GM20000 (cell line): ENCODE measurements at places on chromosomes 4 and X.

DNA sequence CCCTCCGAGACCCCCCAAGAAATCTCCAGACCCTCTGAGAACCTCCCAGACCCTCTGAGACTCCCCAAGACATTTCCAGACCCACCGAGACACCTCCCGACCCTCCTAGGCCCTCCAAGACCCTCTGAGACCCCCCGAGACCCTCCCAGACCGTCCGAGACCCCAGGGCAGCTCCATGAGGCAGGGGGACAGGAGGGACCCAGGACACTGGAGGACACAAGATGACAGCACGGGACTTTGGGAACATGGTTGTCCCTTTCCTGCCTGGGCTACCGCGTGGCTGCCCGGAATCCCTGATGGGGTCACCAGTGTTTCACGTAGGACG lies 10.3 kb downstream of the CTBP1 start:
- DNase-seq: no peak

DNA sequence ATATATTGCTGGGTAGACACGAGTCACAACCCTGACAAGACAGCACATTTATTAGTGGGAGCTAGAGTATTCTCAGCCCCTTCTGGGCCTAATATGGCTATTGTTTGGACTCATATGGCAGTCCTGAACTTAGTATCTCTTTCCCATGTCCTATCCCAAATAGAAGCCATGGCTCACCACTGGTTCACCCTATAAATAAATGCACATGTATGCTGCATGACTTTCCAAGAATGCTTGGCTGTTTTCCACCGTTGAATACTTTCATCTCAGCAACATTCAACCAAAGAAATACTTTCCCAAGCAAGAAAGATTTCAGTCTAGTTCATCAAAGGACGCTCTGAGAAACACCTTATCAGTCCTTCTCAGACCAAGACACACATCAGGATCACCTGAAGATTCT lies 36.7 kb downstream of the SMPX start:
- DNase-seq: no peak

DNA sequence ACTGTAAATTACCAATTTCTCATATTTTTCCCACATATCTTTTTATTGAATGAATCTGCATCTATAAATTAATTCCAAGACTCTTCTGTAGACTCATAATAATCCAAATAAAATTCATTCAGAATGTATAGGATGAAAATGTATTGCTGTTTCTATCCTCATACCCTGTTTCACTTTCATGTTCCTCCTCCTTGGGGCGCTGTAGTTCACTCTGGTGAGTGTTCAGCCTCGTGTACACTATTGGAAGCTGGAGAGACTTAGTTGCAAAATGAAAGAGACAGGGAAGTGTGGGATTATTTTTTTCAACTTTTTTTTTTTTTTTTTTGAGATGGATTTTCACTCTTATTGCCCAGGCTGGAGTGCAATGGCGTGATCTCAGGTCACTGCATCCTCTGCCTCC lies 296.1 kb downstream of the TLL1 start:
- DNase-seq: peak; percentile 4

DNA sequence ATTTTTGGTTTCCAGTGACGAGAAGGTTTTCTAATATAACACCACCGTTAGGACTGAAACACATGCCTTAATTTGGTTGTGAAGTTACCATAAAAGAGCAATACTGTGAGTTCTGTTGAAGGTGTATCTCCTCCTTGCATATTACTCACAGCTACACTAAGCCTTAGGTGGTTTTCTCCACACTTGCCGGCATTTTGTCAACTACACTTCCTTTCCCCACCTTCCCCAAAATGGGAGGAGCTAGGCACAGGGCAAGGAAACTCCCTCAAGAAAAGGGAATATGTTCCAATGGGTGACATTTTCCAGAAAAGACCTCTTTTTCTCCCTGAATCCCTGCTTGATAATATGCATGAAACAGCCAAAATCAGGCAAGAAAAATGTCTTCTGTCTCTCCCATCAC lies 44.8 kb downstream of the RELL1 start:
- DNase-seq: no peak

DNA sequence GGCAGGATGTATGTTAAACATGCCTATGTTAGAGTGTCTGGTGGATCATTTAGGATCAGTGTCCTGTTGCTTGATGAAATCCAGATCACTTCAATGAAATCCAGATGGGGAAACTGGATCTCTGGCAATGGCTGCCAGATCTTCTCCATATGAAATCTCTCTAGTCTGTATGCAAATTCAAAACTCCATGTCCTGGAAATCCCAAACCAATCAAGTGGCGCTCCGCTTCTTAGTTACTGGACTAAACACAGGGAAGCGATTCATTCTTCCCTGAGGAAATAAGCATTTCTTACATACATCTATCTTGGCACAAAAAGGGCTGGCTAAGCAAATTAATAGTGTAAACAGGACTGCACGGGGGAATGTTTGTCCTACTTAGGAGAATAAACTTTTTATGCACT lies 94.9 kb downstream of the HDAC8 start:
- no peak for DNase-seq

- no peak for DNase-seq
These were observed 1626.4 kb downstream of the C4orf33 start for GRCh38 chr4:130722361-130722760.

GRCh38 chr4:6917461-6918271 lies 8.0 kb downstream of the TBC1D14 start:
- peak; percentile 70 for DNase-seq

- DNase-seq: no peak
These were observed 14.3 kb downstream of the ZAR1 start for GRCh38 chr4:48504352-48504751.

DNA sequence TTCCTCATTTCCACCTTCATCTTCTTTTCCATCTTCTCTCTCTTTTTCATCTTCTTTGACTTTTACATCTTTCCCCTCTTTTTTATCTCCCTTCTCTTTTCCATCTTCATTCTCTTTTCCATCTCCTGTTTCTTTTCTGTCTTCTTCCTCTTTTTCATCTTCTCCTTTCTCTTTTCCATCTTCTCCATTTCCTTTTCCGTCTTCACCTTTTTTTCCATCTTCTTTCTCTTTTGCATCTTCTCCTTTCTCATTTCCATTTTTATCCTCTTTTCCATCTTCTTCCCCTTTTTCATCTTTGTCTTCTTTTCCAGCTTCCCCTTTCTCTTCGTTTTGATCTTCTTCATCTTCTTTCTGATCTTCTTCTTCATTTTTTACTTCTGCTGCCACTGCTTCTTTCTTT lies 87.0 kb downstream of the HMGN5 start:
- DNase-seq: no peak

GRCh38 chrX:45435481-45435880 lies 234.8 kb upstream of the DIPK2B start:
- no peak for DNase-seq

GRCh38 chr4:101067383-101067782 lies 279.9 kb downstream of the PPP3CA start:
- no peak for DNase-seq

DNA sequence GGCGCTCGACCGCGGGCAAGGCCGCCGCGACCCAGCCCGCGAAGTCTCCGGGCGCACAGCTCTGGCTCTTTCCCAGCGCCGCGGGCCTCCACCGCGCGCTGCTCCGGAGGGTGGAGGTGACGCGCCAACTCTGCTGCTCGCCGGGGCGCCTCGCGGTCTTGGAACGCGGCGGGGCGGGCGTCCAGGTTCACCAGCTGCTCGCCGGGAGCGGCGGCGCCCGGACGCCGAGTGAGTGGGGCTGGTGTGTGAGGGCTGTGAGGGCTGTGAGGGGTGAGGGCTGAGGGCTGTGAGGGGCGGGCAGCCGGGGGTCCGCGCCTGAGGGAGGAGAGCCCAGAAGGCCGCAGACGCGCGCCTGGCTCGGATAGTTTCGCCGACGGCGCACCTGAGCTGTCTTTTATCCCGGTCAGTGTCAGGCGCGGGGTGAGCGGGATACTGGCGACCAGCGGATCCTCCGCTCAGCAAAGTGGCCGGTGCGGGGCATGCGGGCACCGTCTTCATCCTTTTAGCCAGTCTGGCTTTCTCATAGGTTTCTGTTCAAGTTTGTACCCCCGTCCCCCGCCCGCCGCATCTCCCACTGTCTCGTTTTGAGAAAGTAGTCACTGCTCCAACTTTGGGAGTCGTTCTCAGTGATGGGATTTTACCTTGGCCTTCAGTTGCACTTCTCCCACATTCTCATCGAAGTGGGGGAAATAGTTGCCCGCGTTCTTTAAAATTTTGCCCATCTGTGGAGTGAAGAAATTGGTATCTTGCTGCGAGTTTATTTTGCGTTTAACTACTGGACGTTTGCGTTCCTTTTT lies 586 bp downstream of the HERC5 start:
- DNase-seq: no peak

DNA sequence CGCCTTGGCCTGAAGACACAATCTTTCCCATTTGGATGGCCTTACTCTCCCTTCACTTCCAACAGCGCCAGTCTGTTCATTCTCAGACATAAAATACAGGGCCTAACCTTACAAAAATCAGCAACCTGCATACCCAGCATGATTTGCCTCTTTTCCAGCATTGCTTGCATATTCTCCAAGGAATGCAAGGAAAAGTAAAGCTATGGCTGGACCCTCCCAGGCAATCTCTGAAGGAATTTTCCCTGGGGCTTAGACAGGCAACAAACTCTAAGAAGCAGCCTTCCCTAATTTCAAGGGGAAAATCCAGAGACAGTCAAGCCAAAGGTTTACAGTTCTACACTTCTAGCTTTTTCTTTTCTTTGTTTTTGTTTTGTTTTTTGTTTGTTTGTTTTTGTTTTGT lies 3.6 kb downstream of the DCTD start:
- no peak for DNase-seq
